ENCODE measurements at places on chromosomes 2 and 18.

- DNase-seq = no peak
These were observed 25.6 kb downstream of the GPR155 start for GRCh38 chr2:174461221-174461620.

DNA sequence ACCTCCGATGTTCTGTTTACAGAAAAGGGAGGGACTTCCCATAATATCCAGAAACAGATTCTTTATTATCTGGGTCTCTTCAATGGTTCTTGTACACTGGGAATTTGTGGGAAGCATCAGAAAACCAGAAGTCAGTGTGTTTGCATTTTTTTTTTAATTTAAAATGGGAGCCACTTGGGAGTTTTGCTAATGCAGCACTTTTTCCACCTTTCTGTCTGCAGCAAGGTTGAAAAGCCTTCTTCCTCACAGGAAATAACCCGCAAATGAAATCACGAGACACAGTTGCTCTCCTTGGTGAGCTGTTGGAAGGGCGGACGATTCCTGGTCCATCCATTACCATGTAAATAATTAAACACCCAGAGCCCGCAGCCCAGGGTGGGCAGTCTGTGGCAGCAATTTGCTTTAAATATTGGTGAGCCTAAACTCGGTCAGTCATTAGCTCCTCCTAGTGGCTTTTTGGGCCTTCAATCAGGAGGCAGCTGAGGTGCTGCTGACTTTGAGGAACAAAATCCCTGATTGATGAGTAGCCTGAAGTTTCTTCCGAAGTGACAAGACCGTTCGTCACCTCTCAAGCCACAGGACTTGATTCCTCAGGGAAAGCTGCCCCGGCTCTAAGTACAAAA lies 471.5 kb downstream of the EPHA4 start:
- no peak for DNase-seq

DNA sequence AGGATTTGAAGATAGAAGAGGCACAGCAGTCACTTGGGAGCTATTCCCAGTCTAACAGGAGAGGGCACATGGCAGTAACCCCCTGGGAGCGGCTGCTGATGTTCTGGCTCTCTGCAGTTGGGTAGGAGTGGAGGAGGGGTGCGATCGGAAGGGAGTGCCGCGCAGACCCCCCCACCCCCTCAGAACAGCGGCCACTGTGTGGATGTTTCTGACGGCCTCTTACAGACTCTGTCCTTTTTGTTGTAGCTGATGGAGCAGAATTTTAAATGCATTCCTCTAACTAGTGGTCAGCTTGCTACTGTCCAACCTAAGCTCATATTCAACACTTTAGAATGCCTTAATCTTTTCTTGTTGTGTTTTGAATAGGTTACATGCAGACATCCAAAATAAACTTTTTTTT lies 127.9 kb downstream of the AGAP1 start:
- no peak for DNase-seq

GRCh38 chr2:233119123-233119522 lies 59.0 kb downstream of the INPP5D start:
- DNase-seq = no peak

DNA sequence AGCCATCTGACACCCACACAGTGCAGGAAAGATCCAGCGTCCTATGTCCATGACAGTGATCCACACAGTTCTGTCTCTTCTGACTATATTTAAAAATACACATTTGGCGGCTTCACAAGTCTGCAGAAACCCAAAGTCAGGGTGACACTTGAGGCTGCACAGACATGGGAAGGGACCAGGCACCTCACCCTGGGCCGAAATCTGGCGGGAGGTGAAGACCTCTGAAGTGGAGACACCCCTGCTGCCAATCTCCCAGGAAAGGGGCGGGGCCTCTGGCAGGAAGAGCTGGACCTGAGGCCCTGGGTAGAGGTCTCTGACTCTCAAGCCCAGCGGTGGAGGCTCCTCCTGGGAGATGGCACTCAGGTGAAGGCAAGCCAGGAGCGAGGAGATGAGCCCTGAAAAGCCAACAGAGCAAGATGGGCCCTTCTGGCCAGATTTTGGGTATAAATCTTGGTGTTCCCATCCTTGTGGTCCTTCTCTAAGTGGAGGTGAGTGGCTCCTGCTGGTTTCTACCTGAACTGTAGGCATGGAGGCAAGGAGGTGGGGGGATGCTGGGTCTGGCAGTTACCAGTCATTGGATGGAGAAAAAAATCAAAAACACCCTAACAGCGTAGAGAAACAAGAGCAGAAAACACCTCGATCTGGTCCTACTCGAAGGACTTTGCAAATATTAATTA lies 248.4 kb downstream of the HDAC4 start:
- DNase-seq = no peak

- DNase-seq = peak; percentile 71
These were observed 43.3 kb upstream of the SERPINB2 start for GRCh38 chr18:63844254-63844653.

- DNase-seq = no peak
These were observed 159.3 kb downstream of the HDAC4 start for GRCh38 chr2:239241431-239241960.

- DNase-seq = peak; percentile 34
These were observed 36.5 kb upstream of the GLS start for GRCh38 chr2:190843890-190844699.

GRCh38 chr18:10061566-10062140 lies 147.8 kb downstream of the VAPA start:
- DNase-seq = no peak

- no peak for DNase-seq
These were observed 376.4 kb downstream of the ZEB2 start for GRCh38 chr2:144143294-144144151.

DNA sequence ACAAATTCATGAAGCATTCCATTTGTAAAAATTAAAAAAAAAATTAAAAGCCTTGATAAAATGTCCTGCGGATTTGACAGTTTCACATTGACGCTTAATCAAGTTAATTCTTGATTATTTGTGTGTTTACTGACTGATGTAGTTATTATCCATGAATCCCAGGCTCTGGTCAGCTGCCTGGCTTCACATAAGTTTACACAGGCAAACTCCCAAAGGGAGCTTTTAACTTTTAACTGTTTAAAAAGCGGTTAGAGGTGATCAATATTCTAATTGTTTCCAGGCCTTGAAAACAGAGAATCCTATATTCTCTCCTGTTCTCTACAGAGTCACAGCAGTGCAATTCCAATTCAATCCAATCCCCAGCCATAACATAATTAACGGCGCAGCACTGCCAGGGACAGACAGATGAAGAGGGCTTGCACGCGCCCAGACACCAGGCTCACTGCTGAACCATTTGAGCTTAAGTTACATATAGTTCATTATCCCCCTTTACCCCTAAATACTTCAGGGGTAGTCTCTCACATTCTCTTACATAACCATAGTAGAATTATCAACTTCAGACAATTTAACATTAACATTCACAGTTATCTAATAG lies 47.5 kb downstream of the ATP8B1 start:
- no peak for DNase-seq
